ENCODE measurements at places on chromosomes 5 and 9.

- DNase-seq = no peak
Measured at GRCh38 chr5:83946516-83946915, 225.9 kb upstream of the HAPLN1 start.

- DNase-seq = no peak
Measured at GRCh38 chr5:117461966-117462365, 887.3 kb upstream of the SEMA6A start.

- no peak for DNase-seq
Measured at GRCh38 chr5:29229461-29229860, 1964.0 kb upstream of the CDH6 start.

DNA sequence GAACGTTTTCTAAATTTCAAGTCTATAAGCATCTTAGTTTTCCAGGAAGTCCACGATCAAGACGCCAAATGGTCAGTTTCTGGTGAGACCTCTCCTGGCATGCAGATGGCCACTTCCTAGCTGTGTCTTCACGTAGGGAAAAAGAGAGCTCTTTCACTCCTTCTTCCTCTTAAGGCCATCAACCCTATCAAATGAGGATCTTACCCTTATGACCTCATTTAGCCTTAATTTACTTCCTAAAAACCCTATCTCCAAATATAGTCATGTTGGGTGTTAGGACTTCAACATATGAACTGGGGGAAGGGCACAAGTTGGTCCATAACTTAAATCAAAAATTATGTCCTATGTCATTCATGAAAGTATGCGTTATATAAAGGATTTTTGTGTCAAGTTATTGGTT is 229.5 kb downstream of the ARL15 start:
- DNase-seq = no peak

All from GM12891 (cell line).